Activated T-helper 1 cell treated with anti-CD3 and anti-CD28 coated beads, Interleukin-12 subunit alpha, Interleukin-12 subunit beta, Interleukin-2, Interleukin-4 antibody, amounts not matched to agents 30 ng/mL and 10 ng/mL and 1 ng/mL, durations not matched to agents 14 hours and 24 hours and 36 hours (primary cell): ENCODE measurements at places on chromosomes 3 and 15.

DNA sequence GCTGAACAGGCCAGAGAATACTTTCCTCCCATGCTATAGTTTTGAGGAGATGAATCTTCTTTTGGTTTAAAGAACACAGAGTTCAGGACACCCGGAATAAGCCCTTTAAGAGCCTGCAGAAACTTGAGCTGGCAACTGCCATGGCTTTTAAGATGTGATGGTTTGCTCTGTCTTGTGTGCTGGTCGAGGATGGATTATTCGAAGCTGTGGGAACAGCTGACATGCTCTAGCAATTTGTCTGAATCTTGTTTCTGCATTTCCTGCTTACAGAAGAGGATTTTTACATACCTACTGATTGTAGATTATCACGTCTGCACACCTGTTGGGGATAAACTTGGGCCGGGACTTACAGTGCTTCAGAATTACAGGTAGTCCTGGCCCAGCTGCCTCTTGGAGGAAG lies 396.9 kb downstream of the LRTM1 start:
- H3K27ac ChIP-seq: no peak overlapping the region
- no peak for DNase-seq
- H3K27me3 ChIP-seq: no peaks in the 10 kb centered on the region
- no peaks in the 10 kb centered on the region for H3K36me3 ChIP-seq

GRCh38 chr3:58623478-58623877 lies 43.1 kb downstream of the FAM3D start:
- DNase-seq: no peak
- no peak overlapping the region for H3K27ac ChIP-seq

GRCh38 chr3:183081459-183082183 lies 17.7 kb downstream of the MCCC1 start:
- no peak overlapping the region for H3K4me3 ChIP-seq
- peaks cover 61% of the 10 kb centered on the region for H3K36me3 ChIP-seq
- no peaks in the 10 kb centered on the region for H3K27me3 ChIP-seq
- H3K4me1 ChIP-seq: peaks cover 4% of the 10 kb centered on the region
- no peak overlapping the region for H3K27ac ChIP-seq

DNA sequence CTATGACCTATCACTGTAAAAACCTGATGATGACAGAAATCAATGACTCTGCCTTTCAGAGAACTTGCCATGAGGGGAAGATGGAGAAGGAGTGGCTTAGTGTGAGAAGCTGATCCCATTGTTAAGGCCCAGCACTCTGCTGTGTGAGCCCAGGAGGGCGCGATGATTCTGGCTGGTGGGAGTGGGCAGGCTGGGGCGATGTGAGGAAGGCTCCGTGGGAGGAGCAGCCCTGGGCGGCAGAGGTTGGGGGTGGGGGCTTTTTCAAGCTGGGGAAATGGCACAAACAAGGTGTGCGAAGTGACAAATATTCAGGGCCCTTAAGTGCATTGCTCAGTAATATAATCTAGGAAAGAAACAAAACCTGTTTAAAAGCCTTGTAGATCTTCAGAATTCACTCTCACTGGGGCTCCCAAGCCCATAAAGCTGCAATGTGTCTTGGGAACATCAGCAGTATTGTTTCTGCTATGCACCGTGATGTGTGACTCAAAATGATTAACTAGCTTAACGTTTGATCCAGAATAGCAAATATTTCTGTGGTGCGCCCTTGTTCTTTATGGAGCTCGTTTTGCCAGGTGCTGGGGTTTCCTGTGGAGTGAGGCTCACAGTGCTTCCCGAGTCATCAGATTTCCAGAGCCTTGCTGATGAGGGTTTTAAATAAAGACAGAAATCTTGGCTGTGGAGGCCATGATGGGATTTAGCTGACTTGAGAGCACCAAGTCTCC lies 141.0 kb downstream of the CHDH start:
- H3K27me3 ChIP-seq: peaks cover 4% of the 10 kb centered on the region
- H3K4me1 ChIP-seq: peaks cover 49% of the 10 kb centered on the region
- H3K36me3 ChIP-seq: no peaks in the 10 kb centered on the region
- no peak for DNase-seq
- peak overlapping the region; percentile 49 for H3K27ac ChIP-seq
- H3K4me3 ChIP-seq: no peak overlapping the region

- H3K36me3 ChIP-seq: no peaks in the 10 kb centered on the region
- peaks cover 7% of the 10 kb centered on the region for H3K4me1 ChIP-seq
- peaks cover 10% of the 10 kb centered on the region for H3K27me3 ChIP-seq
- peak; percentile 23 for DNase-seq
These were observed 28.1 kb downstream of the NR1I2 start for GRCh38 chr3:119810018-119810435.
